ENCODE measurements at places on chromosomes 6 and 20.

DNA sequence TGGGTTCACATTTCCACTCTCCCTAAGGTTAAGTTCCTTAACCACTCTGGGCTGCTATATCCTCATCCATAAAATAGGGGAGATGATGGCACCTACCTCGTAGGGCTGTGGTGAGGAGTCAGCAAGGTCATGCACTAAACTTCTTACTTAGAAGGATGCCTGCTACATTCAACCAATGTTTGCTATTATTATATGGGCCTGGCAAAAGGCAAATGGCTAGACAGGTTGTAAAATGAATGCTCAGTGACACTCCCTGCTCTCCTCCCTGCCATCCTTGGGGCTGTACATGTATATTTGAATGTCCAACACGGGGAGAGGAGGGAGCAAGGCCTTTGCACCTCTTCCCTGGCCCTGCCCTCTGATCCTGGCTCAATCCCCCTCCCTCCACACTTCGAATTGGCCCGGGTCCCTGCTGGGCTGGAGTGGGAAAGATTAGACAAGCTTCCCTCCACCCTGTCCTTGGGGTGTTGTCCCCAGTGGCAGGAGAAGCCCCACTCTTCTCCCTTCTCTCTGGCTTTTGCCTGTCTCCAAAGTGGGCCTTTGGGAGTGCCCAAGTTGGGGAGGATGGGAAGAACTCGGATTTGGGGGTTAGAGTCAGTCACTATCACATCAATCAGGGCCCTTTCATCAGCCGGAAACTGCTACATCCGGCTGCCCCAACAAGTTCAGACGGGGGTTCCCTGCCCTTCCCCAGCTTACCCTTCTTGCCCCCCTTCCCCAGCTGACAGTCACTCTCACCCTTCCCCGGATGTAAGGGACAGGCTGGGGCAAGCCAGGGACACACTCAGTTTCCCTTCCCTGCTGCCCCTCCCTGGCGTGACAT is 36.3 kb upstream of the VEGFA start:
- DNase-seq = no peak

DNA sequence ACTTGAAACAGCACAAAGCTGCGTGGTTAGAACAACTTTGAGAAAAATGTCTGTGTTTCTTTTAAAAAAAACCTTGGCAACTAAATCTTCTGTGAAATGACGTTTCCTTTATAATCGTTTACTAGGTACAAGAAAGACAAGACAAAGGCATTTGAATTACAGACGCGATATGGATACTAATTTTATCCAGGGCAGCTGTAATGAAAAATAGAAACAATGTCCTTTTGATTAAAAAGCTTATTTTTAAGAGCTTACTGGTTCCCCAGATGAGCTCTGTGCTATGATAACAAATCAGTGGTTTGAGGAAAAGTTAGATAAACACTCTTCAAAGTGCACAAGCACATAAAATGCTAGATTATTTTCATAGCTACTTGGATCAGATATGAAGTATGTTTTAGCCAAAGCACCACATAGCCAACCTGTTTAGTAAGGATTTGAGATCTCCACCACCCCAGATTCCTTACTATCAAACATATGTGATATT is 1.6 kb upstream of the SYNCRIP start:
- DNase-seq = no peak

DNA sequence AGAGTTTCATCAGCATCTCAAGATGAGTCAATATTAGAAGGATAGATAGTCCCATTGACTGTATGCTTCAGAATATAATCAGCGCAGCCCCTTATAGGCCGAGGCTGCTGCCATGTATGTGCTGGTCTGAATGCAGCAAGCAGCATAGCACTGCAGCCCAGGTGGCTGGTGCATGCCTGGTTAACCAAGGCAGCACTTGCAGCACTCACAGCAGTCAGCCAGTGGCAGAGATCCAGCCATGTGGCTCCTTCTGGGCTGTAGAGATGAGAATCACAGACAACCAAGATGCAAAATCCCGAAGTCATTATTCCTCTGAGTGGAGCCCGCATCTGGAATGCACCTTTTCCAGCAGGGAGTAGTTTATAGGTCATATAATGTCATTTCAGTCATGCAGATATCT is 251.9 kb downstream of the UST start:
- DNase-seq = no peak

DNA sequence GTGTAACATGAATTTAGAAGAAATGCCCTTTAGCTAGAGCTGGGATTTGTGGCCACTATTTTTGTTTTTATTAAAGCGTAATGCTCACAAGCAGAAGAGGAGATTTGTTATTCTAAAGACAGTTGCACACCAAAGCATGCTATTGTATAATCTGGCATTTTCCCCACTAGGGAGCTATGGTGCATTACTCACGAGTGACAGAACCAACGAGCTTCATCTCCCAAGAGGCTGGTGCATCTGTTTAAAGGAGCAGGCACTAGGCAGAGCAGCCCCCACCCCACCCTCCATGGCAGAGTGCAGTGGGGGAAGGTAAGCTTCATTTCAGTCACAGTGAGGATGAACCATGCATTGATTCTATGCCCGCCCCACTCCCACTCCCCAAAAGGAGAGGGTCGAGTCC is 287.3 kb upstream of the TSHZ2 start:
- no peak for DNase-seq

GRCh38 chr6:150967381-150967780 is 101.9 kb downstream of the MTHFD1L start:
- DNase-seq = no peak

GRCh38 chr6:132746048-132746447 is 11.7 kb downstream of the VNN2 start:
- DNase-seq = no peak

GRCh38 chr6:160034036-160034930 is 65.4 kb downstream of the IGF2R start:
- no peak for DNase-seq

DNA sequence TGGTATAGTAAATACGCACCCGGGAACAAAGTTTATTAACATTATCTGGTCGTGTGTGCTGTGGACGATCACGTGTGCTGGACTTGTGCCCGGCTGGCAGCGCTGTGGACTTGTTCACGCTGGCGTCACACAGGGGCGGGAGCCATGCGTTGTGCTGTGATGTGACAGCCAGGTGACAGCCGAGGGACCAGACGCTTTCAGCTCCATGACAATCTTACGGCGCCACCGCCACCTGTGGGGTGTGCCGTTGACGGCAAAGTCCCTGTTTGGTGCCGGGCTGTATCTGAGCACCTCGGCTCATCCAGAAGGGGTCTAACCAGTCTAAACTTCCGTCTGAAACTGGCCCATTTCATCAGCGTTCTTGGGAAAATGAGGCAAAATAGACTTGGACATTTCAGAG is 25.2 kb downstream of the DLL1 start:
- DNase-seq = no peak

GRCh38 chr6:137471986-137472385 is 22.2 kb downstream of the OLIG3 start:
- DNase-seq = no peak

- DNase-seq = no peak
Measured at GRCh38 chr6:3285732-3286131, 27.0 kb downstream of the PSMG4 start.

GRCh38 chr6:18473755-18474154 is 86.6 kb downstream of the RNF144B start:
- DNase-seq = no peak

DNA sequence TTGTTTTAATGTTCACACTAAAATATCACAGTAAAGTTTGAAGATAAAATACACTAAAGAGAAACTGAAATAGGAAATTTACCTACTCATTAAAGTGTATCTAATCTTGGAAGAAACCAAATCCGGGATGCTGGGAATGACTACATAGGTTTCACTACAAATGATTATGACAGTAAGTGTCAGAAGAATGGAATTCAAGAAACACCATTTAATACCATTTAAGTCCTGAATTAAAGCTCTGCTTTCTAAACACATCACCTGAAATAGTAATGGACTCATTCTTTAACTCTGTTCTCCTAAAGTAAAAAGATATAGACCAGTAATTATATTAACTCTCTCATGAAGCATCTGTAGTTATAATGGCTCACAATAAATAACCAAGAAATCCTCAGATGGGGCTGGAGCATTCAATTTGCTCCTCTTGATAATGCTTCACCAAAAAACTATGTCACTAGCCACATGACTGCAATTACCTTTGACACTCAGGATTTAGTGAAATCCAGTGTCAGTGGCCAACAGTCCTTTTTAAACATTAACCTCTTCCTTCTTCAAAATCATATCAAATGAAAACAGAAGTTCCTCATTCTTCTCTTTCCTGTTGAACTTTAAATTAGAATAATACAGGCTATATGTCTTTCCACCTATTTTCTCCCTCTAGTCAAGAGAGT is 41.4 kb downstream of the MAP7 start:
- DNase-seq = no peak

GRCh38 chr6:154249499-154250298 is 106.9 kb downstream of the IPCEF1 start:
- no peak for DNase-seq

GRCh38 chr6:142444881-142445301 is 143.1 kb downstream of the ADGRG6 start:
- DNase-seq = no peak

GRCh38 chr6:33886673-33887144 is 82.9 kb upstream of the MLN start:
- no peak for DNase-seq

DNA sequence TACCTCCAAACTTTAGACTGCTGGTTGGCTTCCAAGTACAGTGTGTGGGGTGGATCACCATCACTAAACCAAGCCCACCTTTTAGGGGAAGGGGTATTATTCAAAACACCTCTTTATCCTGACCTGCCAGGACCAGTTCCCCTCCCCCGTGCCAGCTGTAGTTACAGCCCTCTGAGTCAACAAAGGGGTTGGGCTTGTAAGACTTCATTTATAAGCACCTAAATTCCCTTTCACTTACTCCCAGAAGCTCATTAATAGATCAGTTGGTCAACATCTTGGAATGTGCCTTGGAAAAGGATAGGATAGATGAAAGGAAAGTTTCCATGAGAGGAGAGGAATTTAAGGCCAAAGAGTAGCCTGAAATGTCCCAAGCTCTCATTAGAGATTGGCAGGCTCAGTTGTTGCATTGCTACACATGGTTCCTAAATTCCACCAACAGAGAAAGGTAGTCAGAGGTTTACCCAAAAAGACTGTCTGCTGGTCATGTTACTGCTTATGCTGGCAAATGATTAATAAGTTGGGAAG is 59.2 kb downstream of the TNFAIP3 start:
- no peak for DNase-seq

- DNase-seq = no peak
Measured at GRCh38 chr6:135195522-135195921, 14.4 kb downstream of the MYB start.

DNA sequence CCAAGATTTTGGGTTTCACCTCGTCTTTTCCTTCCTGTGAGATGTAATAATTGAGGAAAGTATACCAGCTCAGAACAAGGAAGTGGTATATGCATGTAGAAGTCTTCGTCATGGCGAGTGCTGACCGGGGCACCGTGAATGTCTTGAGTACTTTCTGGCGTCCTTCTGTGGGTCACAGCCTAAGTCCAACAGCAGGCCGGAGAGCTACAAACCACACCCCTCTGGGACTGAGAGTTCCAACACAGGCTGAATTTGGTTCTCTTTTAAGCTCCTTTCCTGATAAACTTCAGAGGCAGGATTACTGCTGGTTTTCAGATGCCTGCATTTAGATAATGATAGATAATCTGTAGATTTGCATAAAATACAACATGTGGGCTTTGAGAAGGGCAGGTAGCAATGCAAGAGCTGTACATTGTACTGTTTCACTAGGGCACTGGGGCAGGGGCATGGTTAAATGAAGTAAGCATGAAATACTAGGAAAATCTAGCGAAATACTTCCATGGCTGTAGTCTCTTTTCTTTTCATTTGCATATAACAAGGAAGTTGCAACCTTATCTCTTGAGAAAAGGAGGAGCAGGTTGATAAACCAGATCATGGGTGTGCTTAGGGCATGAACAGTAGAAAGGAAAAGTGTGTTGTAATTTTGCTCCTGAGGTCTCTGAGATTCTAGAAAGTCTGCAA is at the start of gene ADTRP:
Gene ADTRP, minus strand, starts transcription at position 156 of the 681 bp plus-strand sequence. Its CDS starts 44 bp downstream, at position 112.
- DNase-seq = no peak

DNA sequence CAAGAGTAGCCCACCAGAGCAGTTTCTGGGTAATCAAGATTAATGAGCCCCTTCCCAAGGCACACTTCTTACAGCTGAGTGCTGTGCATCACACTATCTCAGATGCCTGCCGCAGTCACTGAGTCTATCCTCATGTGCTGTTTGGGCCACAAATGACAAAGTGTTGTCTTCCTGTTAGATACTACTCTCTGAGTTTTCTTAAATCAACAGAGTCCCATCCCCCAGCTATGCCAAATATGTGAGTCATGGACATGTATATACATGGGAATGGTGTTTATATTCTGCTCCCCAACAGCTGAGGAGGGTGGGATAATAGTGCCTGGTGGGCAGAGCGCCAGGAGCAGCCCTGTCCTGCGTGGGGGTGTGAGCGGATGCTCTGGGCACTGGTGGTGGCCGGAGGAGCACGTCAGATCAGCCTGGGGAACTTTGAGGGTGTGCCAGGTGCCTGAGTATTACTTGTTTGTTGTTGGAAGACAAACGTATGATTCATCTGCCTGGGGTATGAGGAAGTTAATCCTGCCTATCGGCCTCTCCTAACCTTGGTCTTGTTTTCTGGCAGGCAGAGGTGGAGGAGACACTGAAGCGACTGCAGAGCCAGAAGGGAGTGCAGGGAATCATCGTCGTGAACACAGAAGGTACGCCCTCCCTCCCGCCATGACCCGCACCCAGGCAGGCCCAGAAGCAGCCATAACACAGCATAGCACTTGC is 9.6 kb downstream of the DYNLRB1 start:
- no peak for DNase-seq

- no peak for DNase-seq
Measured at GRCh38 chr6:128511506-128511905, 8.9 kb downstream of the PTPRK start.

DNA sequence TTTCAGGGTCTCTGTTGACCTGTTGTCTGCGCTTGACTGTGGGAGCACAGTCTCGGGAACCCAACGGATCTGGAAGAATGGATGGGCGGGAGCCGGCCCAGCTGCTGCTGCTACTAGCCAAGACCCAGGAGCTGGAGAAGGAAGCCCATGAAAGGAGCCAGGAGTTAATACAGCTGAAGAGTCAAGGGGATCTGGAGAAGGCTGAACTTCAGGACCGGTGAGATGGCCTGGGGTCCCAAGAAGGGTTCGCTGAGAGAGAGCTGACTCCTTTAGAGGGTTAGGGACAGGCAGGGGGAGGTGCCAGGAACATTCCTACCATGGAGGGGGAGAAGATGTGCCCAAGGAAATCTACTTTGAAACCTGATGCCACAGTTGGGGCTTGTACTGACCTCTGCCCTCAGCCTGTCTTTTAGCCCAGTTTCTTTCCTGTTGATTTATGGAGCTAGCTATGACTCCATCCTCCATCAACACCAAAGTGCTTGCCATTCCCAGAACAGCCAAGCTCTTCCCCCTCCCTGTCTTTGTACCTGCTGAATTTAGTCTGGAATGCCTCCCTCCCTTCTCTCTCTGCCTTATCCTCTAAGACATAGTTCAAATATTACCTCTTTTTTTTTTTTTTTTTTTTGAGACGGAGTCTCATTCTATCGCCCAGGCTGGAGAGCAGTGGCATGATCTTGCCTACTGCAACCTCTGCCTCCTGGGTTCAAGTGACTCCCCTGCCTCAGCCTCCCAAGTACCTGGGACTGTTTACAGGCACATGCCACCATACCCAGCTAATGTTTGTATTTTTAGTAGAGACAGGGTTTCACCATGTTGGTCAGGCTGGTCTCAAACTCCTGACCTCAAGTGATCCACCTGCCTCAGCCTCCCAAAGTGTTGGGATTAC is 12.2 kb downstream of the CEP250 start:
- no peak for DNase-seq

GRCh38 chr6:104936766-104937535 is 20.0 kb upstream of the LIN28B start:
- DNase-seq = no peak

GRCh38 chr20:1396264-1396663 is 3.4 kb upstream of the FKBP1A start:
- no peak for DNase-seq

Measured in forelimb muscle (tissue), 1 donor.